Activated T-cell treated with anti-CD3 and anti-CD28 coated beads, Interleukin-2, amount 50 U/mL, for 48 hours (primary cell): ENCODE measurements at places on chromosomes 7 and 10.
A peak's percentile ranks its signal among the peaks of the same experiment; 100 is the strongest.

DNA sequence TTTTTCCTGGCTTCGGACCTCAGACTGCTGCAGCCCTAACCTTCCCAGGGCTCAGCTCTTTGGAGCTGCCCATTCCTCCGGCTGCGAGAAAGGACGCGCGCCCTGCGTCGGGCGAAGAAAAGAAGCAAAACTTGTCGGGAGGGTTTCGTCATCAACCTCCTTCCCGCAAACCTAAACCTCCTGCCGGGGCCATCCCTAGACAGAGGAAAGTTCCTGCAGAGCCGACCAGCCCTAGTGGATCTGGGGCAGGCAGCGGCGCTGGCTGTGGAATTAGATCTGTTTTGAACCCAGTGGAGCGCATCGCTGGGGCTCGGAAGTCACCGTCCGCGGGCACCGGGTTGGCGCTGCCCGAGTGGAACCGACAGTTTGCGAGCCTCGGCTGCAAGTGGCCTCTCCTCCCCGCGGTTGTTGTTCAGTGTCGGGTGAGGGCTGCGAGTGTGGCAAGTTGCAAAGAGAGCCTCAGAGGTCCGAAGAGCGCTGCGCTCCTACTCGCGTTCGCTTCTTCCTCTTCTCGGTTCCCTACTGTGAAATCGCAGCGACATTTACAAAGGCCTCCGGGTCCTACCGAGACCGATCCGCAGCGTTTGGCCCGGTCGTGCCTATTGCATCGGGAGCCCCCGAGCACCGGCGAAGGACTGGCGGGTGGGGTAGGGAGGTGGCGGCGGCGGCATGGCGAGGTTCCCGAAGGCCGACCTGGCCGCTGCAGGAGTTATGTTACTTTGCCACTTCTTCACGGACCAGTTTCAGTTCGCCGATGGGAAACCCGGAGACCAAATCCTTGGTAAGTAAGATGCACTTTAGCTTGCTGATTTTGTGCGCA is at the start of gene PLXDC2:
TSS of gene PLXDC2 (plus strand) at position 22 of the 820 bp plus-strand sequence.
- DNase-seq: peak; percentile 16

GRCh38 chr7:64628192-64628591 is 37.7 kb upstream of the ZNF107 start:
- DNase-seq: no peak

GRCh38 chr10:73576178-73576889 is 14.8 kb downstream of the USP54 start:
- no peak for DNase-seq

GRCh38 chr10:133335246-133336117 is 1.2 kb downstream of the CALY start:
- DNase-seq: peak; percentile 79

DNA sequence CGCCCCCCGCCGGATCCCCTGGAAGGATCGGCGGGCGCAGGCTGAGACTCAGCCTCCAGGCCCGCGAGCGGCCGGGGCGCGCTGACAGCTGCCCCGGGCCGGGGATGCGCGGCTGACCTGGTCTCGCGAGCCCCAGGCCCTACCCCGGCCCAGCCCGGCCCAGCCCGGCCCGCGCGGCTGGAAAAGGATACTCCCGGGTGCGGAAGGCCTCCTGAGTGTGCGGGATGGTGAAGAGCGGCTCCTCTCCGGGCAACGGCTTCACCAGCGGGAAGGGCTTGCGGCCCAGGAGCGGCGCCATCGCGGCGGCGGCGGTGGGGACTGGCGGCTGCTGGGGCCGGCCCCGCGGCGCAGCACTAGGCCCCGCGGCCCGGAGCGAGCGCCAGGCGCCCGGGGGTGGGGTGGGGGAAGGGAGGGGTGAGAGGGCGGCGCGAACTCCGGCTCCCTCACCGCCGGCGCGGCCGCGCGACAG is 423 bp downstream of the BAZ1B start:
- DNase-seq: no peak

DNA sequence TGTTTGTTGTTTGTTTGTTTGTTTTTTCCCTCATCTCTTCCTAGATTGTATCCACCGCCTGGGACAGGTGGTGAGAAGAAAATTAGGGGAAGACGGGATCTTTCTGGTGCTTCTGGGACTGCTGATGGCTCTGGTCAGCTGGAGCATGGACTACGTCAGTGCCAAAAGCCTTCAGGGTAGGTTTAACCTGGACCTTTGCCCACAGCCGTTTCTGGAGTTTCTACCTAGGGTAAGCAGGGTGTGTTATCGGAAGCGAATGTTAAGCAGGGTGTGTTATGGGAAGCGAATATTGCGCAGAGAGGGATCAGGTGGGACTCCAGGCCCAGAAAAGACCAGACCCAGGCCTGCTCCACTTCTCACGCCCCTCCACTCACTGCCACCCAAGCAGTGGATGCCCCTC is 4.7 kb downstream of the CLCN1 start:
- no peak for DNase-seq
